ENCODE measurements at places on chromosomes 2 and 18. TPM values are rescaled to one million over a fixed set of nuclear protein-coding genes. Genes with fewer than 3 reads are reported as not detected.

ROCK2 gene
- 24.4 TPM for total RNA-seq

XIRP2 gene
- not detected for total RNA-seq

KLF7 gene
- 12.6 TPM for total RNA-seq

SCN1A gene
- not detected for total RNA-seq

ANKRD62 gene
- total RNA-seq: not detected

UNC80 gene
- not detected for total RNA-seq

ZNF514 gene
- total RNA-seq: 8.3 TPM

MXD1 gene
- total RNA-seq: 12.6 TPM

NCKAP1 gene
- 14.5 TPM for total RNA-seq

ARID5A gene
- 229 TPM for total RNA-seq

SLC5A7 gene
- total RNA-seq: not detected

RAB17 gene
- total RNA-seq: not detected

SF3B1 gene
- total RNA-seq: 259 TPM

FRZB gene
- total RNA-seq: not detected

TMEM169 gene
- 0.51 TPM for total RNA-seq

MOGAT1 gene
- total RNA-seq: not detected

Data from activated CD4-positive, alpha-beta T cell treated with anti-CD3 and anti-CD28 coated beads, Interleukin-2, amount 10 ng/mL, durations not matched to agents 24 days and 14 days (primary cell).